ENCODE measurements at places on chromosomes 5 and 9.

DNA sequence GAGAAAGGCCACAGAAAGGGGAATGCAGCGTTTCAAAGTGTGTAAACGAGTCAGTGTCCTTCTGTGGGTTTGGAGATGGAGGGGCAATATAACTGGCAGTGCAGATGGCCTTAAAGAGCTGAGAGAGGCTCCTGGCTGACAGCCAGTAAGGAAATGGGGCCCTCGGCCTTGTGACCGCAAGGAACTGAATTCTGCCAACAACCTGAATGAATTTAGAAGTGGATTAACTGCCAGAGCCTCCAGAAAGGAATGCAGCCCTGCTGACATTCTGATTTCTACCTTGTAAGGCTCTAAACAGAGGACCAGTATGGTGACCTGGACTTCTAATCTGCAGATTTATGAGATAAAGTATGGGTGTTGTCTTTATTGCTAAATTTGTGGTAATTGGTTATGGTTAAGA lies 17.5 kb upstream of the NREP start:
- no peak for DNase-seq

DNA sequence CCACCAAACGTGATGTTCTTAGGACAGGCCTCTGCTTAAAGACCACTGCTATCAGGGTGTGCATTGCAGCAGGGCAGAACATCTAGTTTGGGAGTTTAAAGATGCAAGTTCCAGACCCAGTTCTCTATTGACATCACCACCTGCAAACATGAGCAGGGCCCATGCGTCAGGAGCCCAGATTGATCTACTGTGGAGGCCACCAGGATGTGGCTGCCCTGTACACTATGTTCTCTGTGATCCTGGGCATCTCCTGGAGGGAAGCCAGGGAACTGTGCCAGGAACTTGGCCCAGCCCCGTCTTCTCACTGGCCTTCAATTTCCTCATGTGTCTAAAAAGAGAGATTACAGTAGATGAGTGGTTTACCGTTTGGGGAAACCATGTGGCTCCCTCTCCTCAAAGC lies 87.1 kb downstream of the PDE6A start:
- peak; percentile 82 for DNase-seq

GRCh38 chr9:98375138-98375726 lies 119.8 kb upstream of the TBC1D2 start:
- DNase-seq, result no peak

DNA sequence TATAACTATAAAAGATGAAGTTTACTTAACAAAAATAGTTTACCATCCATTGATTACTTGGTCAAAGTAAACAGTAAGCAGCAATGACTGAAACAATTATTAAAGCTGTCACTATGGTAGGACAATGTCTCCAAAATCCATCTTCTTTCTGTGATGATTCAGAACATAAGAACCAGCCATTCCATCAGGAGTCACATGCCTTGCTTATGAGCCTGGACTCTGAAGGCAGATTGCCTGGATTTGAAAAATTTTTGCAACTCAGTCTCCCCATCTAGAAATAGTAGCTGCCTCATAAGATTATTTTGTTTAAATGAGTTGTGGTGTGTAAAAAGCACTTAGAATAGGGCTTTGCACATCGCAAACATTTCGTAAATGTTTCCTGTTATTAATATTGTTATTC lies 136.2 kb downstream of the LIFR start:
- no peak for DNase-seq

DNA sequence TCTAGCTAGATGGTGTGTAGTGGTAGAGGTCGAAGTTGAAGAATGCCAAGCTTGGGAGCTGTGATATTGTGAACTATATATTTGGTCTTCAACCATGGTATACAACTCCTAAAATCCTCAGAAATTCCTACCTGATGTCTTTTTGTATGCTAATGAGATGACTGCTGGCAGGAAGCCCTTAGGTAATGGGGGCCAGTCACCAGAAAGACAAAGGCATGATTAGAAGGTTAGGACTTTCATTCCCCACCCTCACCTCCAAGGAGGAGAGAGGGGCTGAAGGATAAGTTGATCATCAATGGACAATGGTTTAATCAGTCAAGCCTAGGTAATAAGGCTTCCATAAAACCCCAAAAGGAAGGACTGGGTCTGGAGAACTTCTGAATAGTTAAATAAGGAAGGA lies 285.7 kb upstream of the POU5F2 start:
- DNase-seq, result no peak

GRCh38 chr9:8134635-8135034 lies 335.1 kb upstream of the DMAC1 start:
- DNase-seq, result no peak

GRCh38 chr5:109141222-109142200 lies 268.3 kb downstream of the PJA2 start:
- no peak for DNase-seq

- DNase-seq, result no peak
These were observed 267.5 kb downstream of the NR3C1 start for GRCh38 chr5:143135832-143136551.

GRCh38 chr9:100099722-100100042 lies 639 bp downstream of the INVS start:
- DNase-seq, result no peak

DNA sequence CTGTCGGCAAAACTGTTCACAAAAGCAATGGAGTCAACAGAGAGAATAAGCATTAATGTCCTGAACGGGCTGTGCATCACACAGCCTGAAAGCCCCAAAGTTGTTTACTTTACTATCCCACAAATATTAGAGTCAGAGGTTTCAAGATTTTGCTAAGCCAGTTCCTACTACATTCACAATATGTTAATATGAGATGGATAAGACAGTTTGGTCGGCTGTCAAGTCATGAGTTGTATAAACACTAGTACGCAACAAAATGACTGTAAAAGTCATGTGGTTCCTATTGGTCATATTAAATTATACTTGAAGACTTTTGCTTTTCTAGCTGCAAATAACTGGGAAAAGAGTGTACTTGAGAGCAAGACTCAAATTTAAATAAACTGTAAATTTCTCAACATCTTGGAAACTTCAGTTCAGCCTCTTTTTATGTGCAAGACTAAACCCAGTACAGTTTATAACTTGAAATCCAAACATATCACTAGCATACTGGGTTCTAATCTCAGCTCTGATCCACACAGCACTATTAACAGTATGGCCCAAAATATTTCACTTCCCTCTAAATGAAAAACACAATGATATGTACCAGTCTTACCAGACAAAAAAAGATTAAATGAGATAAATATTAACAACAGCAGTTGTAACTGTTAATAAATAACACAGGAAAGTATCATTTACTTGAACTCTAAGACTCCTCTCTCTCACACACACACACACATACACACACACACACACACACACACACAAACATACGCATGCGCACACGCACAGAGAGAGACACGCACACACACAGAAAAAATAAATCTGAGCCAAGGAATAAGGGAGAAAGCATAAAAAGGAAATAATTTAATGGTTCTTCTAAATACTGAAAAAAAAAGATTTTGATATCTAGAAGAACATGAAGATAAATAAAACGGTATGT lies 33.1 kb downstream of the FANCC start:
- no peak for DNase-seq

- no peak for DNase-seq
These were observed 211.5 kb downstream of the GAPVD1 start for GRCh38 chr9:125472926-125473701.

DNA sequence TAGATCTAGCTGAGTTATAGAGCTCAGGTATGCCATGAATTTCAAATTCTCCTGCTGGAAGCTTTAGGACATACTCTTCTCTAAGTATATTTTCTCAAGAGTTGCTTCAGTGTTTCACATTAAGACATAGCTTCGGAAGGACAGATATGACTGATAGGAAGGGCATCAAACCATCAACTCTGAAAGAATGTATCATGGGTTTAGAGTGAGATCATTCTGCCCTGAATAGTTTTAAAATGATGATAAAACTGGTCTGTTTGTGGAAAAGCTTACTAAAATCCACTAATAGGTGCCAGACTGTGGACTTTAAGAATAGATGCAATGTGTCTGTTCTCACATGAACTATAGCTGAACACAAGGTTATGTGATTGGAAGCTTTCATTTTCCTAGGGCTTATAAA lies 8.4 kb downstream of the SPEF2 start:
- DNase-seq, result no peak

DNA sequence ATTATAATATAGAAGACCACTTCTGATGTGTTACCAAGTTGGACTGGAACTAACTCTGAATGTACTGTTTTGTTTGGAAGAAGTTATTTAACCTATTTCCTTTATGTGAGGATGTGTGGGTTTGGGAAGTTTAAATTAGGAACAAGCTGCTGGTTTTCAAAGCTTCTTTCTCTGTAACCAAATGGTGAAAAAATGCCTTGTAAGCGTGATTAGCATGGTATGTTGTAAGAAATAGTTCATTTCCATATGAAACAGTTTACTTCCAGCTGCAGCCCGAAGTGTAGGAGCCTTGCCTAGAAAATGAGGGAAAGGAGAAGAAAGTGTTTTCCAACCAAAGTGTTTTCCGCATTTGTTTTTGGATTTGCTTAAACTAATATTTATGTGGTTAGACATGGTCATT lies 36.0 kb downstream of the TTC1 start:
- no peak for DNase-seq

DNA sequence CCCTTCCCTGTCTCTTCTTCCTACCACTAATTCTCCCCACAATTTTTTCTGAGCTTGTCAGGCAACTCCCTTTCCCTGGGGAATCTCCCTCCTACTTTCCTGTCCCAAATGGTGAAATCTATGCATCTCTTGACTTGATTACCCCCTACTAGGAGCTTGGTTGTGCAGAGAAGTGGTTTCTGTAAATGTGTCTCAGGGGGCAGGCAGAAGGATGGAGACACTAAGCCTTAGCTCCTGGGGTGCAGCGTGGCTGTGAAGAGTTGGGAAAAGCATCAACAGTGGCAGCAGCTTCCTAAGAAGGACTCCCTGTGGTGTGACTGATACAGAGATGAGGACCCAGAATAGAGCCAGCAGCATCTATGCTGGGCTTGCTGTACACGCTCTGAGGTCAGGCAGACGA lies 62.3 kb downstream of the NRG2 start:
- DNase-seq, result no peak

- no peak for DNase-seq
These were observed 84.9 kb upstream of the ZNF169 start for GRCh38 chr9:94174164-94174563.

DNA sequence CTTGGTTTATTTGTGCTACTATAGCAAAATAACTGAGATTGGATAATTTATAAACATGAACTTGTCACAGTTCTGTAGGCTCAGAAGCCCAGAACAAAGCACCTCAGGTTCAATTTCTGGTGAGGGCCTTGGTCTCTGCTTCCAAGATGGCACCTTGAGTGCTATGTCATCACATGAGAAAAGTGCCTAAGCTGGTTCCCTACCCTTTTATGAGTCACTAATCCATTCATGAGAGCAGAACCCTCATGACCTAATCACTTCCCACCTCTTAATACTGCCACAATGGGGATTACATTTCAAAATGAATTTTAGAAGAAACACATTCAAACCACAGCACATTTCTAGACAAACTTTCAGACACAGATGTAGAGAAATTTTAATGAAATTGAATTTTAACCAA lies 98.2 kb upstream of the PRSS3 start:
- no peak for DNase-seq
